Tracheal epithelial cell (primary cell): ENCODE measurements at places on chromosomes 16 and 17. TPM values are rescaled to one million over a fixed set of nuclear protein-coding genes. Genes with fewer than 3 reads are reported as not detected.

WDR45B gene
- 77.4 and 105 TPM in 2 replicates for total RNA-seq

TNFRSF17 gene
- not detected in 2 replicates for total RNA-seq

KRT27 gene
- total RNA-seq, result not detected in 2 replicates

HLF gene
- under 0.01 and 0.24 TPM in 2 replicates for total RNA-seq

C17orf100 gene
- total RNA-seq, result 0.24 and 1.3 TPM in 2 replicates

NMT1 gene
- total RNA-seq, result 56.7 and 65.1 TPM in 2 replicates

PRSS33 gene
- total RNA-seq, result not detected in 2 replicates

NXN gene
- total RNA-seq, result 70.1 and 80.4 TPM in 2 replicates

PSMC3IP gene
- 1.1 and 1.9 TPM in 2 replicates for total RNA-seq

CEP295NL gene
- total RNA-seq, result 0.24 TPM in 1 of 2 replicates, not detected in the other

ARL16 gene
- total RNA-seq, result 21.7 and 27.2 TPM in 2 replicates

PCTP gene
- 11.5 and 14.0 TPM in 2 replicates for total RNA-seq

SLC22A31 gene
- total RNA-seq, result not detected in 2 replicates

TBC1D3B gene
- total RNA-seq, result 0.48 and 0.64 TPM in 2 replicates

ITGAD gene
- not detected in 2 replicates for total RNA-seq

SETD6 gene
- total RNA-seq, result 21.9 and 22.6 TPM in 2 replicates

ZG16 gene
- not detected in 2 replicates for total RNA-seq

KCTD19 gene
- total RNA-seq, result not detected in 2 replicates

VWA3A gene
- total RNA-seq, result not detected in 2 replicates

FZD2 gene
- 0.21 and 1.7 TPM in 2 replicates for total RNA-seq

RBFOX1 gene
- total RNA-seq, result under 0.01 TPM in 1 of 2 replicates, not detected in the other

C1QL1 gene
- total RNA-seq, result not detected in 2 replicates
